ENCODE measurements at places on chromosomes 5 and 9. TPM values are rescaled to one million over a fixed set of nuclear protein-coding genes. Genes with fewer than 3 reads are reported as not detected.

TAS2R1 gene
- not detected for polyA plus RNA-seq

PCDHB11 gene
- polyA plus RNA-seq, result not detected

MSANTD3 gene
- polyA plus RNA-seq, result 3.9 TPM

GFM2 gene
- 10.0 TPM for polyA plus RNA-seq

SEMA4D gene
- polyA plus RNA-seq, result 67.5 TPM

GRCh38 chr9:134348404-134349155 lies 22.3 kb downstream of the RXRA start:
- H3K27me3 ChIP-seq, result no peaks in the 10 kb centered on the region
- H3K27ac ChIP-seq, result no peak overlapping the region
- H3K36me3 ChIP-seq, result no peaks in the 10 kb centered on the region
- H3K4me3 ChIP-seq, result no peak overlapping the region
- DNase-seq, result no peak
- peaks cover 5% of the 10 kb centered on the region for H3K4me1 ChIP-seq

DNA sequence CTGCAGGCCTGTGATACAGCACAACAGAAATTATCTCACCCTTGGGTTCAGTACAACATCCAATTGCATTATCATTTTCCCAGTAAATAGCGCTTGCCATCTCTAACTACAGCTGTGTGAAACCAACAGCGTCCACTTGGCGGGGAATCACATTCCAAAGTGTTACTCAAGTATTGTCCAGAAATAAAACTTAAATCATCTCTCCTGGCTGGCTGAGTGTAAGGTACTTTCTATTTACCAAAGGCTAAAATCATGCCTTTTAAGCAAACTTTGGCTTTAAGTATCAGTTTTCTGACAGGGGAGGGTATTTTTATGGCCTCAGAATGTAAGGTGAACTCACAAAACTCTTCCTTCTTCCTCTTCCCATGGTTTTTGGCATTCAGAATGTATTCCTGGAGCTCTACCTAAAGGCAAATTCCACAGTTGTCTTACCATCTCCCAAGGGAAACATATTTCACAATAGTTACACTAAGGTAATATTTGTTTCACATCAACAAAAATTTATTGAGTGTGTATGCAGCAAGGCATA lies 205.6 kb upstream of the MPDZ start:
- no peak overlapping the region for H3K27ac ChIP-seq
- DNase-seq, result no peak
- H3K4me3 ChIP-seq, result no peak overlapping the region
- no peaks in the 10 kb centered on the region for H3K36me3 ChIP-seq
- no peaks in the 10 kb centered on the region for H3K4me1 ChIP-seq

DNA sequence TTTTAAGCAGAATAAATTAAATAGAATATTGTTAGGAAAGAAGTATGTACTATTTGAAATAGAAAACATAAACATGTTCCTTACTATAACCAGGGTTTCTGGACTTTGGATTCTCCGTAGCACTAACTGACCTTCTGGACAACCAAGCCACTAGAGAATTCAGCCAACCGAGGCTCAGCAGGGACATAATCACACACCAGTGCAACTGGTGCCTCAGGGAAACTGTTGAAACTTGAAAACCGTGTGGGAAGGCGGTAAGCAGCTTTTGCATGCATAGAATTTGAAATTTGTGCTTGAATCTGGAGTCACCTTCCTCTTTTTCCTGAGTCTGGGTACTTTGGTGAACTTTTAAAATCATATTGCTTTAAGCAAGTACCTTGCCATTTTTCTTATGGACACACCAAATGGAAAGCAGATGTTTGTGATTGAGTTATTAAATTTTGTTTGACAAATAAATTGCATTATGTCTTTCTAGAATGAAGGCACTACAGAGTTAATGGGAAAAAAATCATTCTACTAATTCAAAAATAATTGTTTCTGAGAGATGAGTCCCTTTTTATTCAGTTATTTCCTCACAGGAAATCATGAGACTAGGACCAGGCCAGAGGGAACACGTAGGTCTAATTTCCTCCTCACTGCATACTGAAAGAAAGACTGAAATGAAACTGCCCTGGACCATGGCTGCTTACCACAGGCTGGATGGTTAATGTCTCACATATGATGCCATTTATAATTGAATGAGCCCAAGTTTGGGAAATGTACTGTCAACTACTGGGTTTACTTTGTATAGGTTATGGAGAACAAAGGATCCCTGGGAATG lies 20.6 kb upstream of the SCAMP1 start:
- no peak overlapping the region for H3K4me3 ChIP-seq
- H3K27ac ChIP-seq, result no peak overlapping the region
- peaks cover 8% of the 10 kb centered on the region for H3K27me3 ChIP-seq
- no peaks in the 10 kb centered on the region for H3K36me3 ChIP-seq
- no peak for DNase-seq

DNA sequence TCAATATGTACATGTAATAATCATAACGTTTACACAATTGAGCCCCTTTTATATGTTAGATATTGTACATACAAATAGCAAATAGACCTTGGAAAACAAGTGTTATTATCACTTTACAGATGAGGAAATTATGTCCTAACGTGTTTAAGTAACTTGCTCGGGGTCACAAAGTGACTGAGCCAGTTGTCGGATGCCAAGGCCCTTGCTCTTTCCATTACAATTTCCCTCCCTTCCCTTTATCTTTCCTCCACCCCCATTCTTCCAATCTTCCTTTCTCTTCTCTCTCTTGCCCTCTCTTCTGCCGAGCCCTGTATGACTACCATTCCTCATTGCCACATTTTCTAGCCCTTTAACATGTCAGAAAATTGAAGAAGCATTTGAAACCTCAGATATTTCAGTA lies 34.4 kb upstream of the RAD23B start:
- H3K27me3 ChIP-seq, result peaks cover 3% of the 10 kb centered on the region
- H3K4me3 ChIP-seq, result no peak overlapping the region
- DNase-seq, result no peak

GRCh38 chr9:135550344-135550918 lies 4.5 kb downstream of the OBP2A start:
- H3K27me3 ChIP-seq, result no peaks in the 10 kb centered on the region
- DNase-seq, result no peak
- H3K4me1 ChIP-seq, result no peaks in the 10 kb centered on the region
- no peak overlapping the region for H3K4me3 ChIP-seq

DNA sequence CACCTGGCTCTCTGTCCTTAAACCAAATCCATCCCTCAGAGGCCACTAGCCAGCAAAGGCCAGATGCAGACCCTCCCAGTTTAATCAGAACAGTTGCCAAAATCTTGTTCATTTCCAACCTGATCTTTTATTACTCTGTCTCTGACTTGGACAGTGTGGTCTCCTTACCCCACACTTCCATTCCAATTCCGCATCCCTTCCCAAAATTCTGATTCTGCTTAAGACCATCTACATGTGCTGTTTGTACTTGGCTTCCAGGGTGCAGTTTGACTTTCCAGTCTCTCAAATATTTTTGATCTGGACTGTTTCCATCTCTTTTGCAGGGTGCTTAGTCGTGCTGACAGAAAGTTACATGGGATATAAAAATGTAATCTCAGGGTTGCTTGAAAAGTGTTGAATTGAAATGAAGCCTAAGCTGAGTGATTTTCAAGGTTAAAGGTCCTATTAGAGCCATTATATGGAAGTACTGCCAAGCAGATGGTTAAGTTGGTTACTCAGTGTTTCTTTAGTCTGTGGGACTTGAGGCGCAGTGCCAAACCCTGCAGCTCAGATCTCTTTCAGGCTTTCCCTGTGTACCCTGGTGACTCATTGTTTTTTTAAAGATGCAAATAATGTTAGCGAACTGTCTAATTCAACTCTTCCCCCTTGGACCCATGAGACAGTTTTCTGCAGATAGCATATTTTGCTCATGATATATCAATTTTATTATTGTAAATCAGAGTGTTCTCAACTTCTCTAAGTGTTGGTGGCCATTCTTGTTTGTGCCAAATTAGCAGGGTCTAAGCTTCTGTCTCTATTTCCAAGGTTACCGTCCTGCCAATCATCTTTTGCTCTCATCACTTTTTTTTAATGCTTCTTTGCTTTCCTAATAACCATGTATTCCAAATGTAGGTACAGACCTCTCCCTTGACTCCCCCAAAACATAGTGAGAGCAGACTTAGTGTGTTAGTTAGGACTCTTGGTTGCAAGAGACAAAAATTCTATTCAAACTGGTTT lies 18.2 kb upstream of the DCP2 start:
- H3K27ac ChIP-seq, result no peak overlapping the region
- H3K4me1 ChIP-seq, result no peaks in the 10 kb centered on the region
- H3K27me3 ChIP-seq, result no peaks in the 10 kb centered on the region
- DNase-seq, result no peak
- no peak overlapping the region for H3K4me3 ChIP-seq

DNA sequence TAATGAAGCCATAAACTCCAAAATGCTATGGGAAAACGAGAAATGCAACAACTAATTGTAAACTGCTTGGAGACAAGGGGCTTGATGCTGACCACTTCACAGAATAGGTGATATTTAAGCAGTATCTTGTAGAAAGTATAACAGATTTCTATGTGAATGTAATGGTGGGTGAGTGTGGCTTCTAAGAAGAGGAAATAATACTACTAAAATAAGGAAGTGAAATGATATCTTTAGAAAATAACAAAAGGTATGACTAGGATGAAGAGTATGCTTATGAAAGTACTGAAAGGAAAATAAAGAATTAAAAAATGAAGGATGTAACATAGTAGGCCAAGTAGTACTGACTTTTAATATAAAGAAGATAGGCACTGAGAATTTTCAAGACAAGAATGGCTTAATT lies 94.2 kb downstream of the AGTPBP1 start:
- peaks cover 13% of the 10 kb centered on the region for H3K36me3 ChIP-seq
- no peaks in the 10 kb centered on the region for H3K4me1 ChIP-seq
- H3K27me3 ChIP-seq, result no peaks in the 10 kb centered on the region
- H3K4me3 ChIP-seq, result no peak overlapping the region
- H3K27ac ChIP-seq, result no peak overlapping the region
- no peak for DNase-seq

DNA sequence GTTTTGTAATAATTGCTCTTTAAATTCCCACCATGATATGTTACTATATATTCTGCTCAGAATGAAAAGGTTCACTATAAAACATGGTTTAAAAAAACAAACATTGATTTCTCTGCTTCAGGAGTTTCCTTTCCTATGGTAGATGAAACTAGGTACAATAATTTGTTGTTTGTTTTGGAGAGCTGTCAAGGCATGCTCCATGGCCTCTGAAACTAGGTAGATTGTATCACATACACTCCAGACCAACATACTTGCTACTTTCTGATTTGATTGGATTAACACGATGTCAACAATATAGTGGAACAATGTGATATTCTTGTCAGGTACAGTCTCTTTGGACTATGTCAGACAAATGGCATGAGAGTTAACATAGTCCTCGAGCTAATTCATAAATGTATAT lies 452.7 kb upstream of the CDH9 start:
- no peak for DNase-seq
- H3K27me3 ChIP-seq, result no peaks in the 10 kb centered on the region
- no peaks in the 10 kb centered on the region for H3K4me1 ChIP-seq
- no peak overlapping the region for H3K27ac ChIP-seq
- H3K36me3 ChIP-seq, result no peaks in the 10 kb centered on the region

- no peak for DNase-seq
- H3K27me3 ChIP-seq, result no peaks in the 10 kb centered on the region
- no peak overlapping the region for H3K4me3 ChIP-seq
- no peak overlapping the region for H3K27ac ChIP-seq
- peaks cover 32% of the 10 kb centered on the region for H3K4me1 ChIP-seq
These were observed 19.8 kb downstream of the CORO2A start for GRCh38 chr9:98172604-98173003.

DNA sequence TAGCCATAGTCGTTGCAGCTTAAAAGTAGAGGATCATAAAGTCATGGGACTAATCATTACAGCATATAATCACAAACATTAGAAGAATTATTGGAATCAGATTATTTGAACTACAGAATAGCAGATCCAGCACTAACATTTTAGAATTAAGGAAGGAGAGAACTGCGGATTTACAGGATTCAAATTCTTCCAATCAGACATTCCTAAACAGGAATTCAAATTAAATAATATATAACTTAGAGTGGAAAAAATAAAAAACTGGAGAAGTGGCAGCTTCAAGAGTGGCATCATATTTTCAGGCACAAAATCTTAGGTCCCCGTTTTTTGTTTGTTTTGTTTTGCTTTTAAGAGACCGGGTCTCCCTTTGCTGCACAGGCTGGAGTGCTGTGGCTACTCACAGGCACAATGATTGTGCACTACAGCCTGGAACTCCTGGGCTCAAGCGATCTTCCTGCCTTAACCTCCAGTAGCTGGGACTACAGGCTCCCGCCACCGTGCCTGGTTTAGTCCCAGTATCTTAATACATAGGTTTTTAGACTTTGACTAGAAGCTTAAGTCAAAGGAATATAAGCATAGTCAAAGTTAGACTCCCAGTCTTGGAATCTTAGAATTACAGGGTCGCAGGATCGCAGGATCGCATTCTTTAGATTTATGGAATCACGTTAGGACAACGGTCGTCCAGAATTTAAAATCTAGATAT lies 2.1 kb upstream of the FOXE1 start:
- H3K36me3 ChIP-seq, result no peaks in the 10 kb centered on the region
- no peak overlapping the region for H3K27ac ChIP-seq
- H3K4me3 ChIP-seq, result no peak overlapping the region
- H3K27me3 ChIP-seq, result peaks cover 51% of the 10 kb centered on the region

- no peak overlapping the region for H3K27ac ChIP-seq
- no peak for DNase-seq
- H3K4me1 ChIP-seq, result no peaks in the 10 kb centered on the region
- no peak overlapping the region for H3K4me3 ChIP-seq
- H3K36me3 ChIP-seq, result peaks cover 65% of the 10 kb centered on the region
These were observed 7.0 kb upstream of the FBXO4 start for GRCh38 chr5:41918105-41918504.

GRCh38 chr5:132049559-132049958 lies 10.9 kb upstream of the IL3 start:
- H3K4me1 ChIP-seq, result peaks cover under 1% of the 10 kb centered on the region
- H3K36me3 ChIP-seq, result no peaks in the 10 kb centered on the region
- no peak for DNase-seq
- no peaks in the 10 kb centered on the region for H3K27me3 ChIP-seq
- no peak overlapping the region for H3K4me3 ChIP-seq
- H3K27ac ChIP-seq, result no peak overlapping the region

GRCh38 chr5:38672059-38672788 lies 115.8 kb upstream of the LIFR start:
- peaks cover 2% of the 10 kb centered on the region for H3K27me3 ChIP-seq
- no peak for DNase-seq
- H3K4me1 ChIP-seq, result no peaks in the 10 kb centered on the region
- no peaks in the 10 kb centered on the region for H3K36me3 ChIP-seq
- no peak overlapping the region for H3K4me3 ChIP-seq

DNA sequence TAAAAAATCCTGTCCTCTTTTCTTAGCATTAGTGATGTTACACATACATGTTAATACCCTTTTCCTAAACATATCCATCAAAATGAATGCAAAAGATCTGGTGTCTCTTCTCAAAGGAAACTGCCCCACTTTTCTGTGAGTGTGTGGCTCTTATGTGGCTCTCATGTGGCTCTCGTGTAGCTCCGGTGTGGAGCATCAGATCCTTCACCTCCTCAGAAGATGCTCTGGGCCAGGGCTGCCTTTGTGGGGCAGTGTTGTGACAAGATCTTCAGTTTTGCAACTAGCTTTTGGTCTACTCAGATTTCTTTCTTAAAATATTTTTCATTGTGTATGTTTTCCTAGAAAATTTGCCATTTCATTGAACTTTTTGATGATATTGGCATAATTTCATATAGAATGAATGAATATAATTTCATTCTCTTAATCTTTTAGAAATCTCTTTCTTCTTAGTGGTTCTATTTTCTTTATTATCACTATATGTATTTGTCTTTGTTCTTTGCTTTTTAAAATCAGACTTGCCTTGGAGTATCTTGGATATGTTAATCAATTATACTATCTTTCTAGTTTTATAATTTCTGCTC lies 19.4 kb downstream of the GARNL3 start:
- no peaks in the 10 kb centered on the region for H3K4me1 ChIP-seq
- H3K27me3 ChIP-seq, result peaks cover 9% of the 10 kb centered on the region
- no peak for DNase-seq
- H3K27ac ChIP-seq, result no peak overlapping the region

All from CD4-positive, CD25-positive, alpha-beta regulatory T cell (primary cell).